ENCODE measurements at places on chromosomes 11 and 22. TPM values are rescaled to one million over a fixed set of nuclear protein-coding genes. Genes with fewer than 3 reads are reported as not detected.
A peak's percentile ranks its signal among the peaks of the same experiment; 100 is the strongest.

DNA sequence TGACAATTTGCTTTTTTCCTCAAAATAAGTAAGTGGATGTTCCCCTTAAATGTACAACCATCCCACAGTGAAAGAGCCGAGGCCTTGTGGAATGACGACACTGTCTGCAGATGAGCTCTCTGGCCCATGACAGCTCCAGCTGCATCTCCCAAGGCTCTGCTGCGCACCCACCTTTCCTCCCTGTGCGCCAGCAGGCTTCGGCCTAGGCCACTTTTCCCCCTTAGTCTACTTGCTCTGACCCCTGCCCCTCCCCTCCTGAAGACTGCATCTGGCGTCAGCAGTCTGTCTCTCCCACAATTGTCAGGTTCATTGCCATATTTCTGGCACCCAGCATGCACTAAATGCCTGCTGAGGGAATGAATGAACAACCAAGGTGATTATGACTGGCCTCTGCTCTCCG, 2.0 kb downstream of the TOP3B start:
- peaks cover 14% of the 10 kb centered on the region for H3K4me1 ChIP-seq
- no peaks in the 10 kb centered on the region for H3K36me3 ChIP-seq
- no peaks in the 10 kb centered on the region for H3K27me3 ChIP-seq
- no peak for DNase-seq
- H3K27ac ChIP-seq = no peak overlapping the region

Gene ZNF215
- 2.6 TPM for total RNA-seq

- H3K27ac ChIP-seq = no peak overlapping the region
- no peak overlapping the region for H3K4me3 ChIP-seq
- H3K36me3 ChIP-seq = no peaks in the 10 kb centered on the region
- no peaks in the 10 kb centered on the region for H3K4me1 ChIP-seq
These were observed 25.3 kb downstream of the SLC22A6 start for GRCh38 chr11:62959422-62959980.

Gene OR52N4
- total RNA-seq = 0.98 TPM

Gene PYGM
- 18.6 TPM for total RNA-seq

DNA sequence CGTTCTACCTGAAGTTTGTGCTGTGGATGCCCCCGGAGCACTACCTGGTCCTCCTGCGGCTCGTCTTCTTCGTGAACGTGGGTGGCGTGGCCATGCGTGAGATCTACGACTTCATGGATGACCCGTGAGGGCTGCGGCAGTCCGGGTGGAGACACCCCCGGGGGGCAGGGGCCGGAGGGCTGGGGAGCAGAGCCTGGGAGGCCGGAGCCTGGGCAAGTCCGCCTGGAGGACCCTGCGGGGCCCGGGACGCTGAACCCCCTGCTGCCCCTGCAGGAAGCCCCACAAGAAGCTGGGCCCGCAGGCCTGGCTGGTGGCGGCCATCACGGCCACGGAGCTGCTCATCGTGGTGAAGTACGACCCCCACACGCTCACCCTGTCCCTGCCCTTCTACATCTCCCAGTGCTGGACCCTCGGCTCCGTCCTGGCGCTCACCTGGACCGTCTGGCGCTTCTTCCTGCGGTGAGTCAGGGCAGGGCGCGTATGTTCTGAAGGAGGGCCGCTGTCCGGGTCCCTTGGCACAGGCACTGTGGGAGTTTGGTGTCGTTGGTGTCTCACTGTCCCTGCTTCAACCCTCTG, 17.3 kb downstream of the RNH1 start:
- no peaks in the 10 kb centered on the region for H3K4me1 ChIP-seq
- H3K27me3 ChIP-seq = no peaks in the 10 kb centered on the region
- H3K27ac ChIP-seq = no peak overlapping the region
- no peak overlapping the region for H3K4me3 ChIP-seq

GRCh38 chr11:76919887-76920746, 59.4 kb downstream of the ACER3 start:
- DNase-seq = peak; percentile 92
- H3K4me1 ChIP-seq = no peaks in the 10 kb centered on the region
- peak overlapping the region; percentile 10 for H3K27ac ChIP-seq
- H3K27me3 ChIP-seq = no peaks in the 10 kb centered on the region

- H3K27ac ChIP-seq = peak overlapping the region; percentile 31
- no peaks in the 10 kb centered on the region for H3K27me3 ChIP-seq
- H3K4me1 ChIP-seq = peaks cover 49% of the 10 kb centered on the region
- peak overlapping the region; percentile 35 for H3K4me3 ChIP-seq
- no peaks in the 10 kb centered on the region for H3K36me3 ChIP-seq
These were observed 24.4 kb downstream of the SHANK3 start for GRCh38 chr22:50696799-50697561.

Gene GRIK4
- total RNA-seq = not detected

DNA sequence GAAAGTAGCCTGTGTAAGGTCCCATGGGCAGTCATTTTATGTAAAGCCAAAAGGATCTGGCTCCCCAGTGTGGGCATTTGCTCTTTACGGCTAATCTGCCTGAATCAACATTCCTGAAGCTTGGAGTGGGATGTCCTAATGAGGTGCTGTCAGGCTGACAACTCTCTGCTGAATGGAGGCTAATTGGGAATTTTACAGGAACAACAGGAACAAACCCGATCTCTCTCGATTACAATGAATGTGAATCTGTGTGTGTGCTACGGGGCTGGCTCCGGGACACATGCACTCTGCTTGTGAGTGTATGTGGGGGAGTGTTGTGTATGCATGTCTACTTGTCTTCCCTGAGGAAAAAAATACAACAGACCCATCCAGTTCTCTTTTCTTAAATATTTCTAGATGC, 415.2 kb downstream of the TENM4 start:
- no peak overlapping the region for H3K27ac ChIP-seq
- peaks cover 3% of the 10 kb centered on the region for H3K4me1 ChIP-seq
- no peaks in the 10 kb centered on the region for H3K36me3 ChIP-seq
- no peaks in the 10 kb centered on the region for H3K27me3 ChIP-seq
- DNase-seq = no peak

DNA sequence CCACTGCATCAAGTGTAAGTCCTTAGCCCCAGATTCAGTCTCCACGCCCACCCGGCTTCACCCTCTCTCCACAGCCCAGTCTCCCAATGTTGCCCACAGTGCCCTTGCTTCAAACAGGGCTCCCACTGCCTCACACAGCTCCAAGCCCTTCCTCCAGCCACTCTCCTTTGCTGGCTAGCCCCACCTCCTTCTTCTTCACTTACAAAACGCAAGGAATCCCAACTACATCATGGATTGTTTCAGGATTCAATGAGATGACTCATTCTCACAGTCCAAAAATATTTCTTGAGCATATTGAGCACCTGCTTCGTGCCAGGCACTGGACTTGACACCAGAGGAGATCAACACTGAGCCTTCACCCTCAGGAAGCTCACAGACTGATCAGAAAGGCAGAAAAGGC, 533.5 kb downstream of the BUD13 start:
- peak overlapping the region; percentile 60 for H3K27ac ChIP-seq
- H3K36me3 ChIP-seq = no peaks in the 10 kb centered on the region
- DNase-seq = no peak
- no peaks in the 10 kb centered on the region for H3K4me1 ChIP-seq

DNA sequence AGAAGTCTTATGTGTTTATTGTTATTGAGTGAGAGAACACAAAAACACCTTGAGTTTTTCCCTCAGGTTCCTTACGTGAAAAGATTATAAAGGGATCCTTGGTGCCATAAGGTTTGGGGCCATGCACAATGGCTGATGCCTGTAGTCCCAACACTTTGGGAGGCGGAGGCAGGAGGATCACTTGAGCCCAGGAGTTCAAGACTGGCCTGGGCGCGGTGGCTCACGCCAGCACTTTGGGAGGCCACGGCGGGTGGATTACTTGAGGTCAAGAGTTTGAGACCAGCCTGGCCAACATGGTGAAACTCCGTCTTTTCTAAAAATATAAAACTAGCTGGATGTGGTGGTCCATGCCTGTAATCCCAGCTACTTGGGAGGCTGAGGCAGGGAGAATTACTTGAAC, 5.4 kb downstream of the SMDT1 start:
- H3K27me3 ChIP-seq = no peaks in the 10 kb centered on the region
- no peak overlapping the region for H3K4me3 ChIP-seq
- no peak overlapping the region for H3K27ac ChIP-seq
- peaks cover 58% of the 10 kb centered on the region for H3K36me3 ChIP-seq

Gene EMID1
- total RNA-seq = 1.0 TPM

GRCh38 chr11:34921156-34921555, 4.7 kb downstream of the PDHX start:
- no peaks in the 10 kb centered on the region for H3K27me3 ChIP-seq
- DNase-seq = no peak
- H3K36me3 ChIP-seq = no peaks in the 10 kb centered on the region
- no peak overlapping the region for H3K27ac ChIP-seq

Gene FXYD2
- total RNA-seq = 1.8 TPM

Gene SCUBE1
- 81.3 TPM for total RNA-seq

Gene KCNJ11
- 19.7 TPM for total RNA-seq

DNA sequence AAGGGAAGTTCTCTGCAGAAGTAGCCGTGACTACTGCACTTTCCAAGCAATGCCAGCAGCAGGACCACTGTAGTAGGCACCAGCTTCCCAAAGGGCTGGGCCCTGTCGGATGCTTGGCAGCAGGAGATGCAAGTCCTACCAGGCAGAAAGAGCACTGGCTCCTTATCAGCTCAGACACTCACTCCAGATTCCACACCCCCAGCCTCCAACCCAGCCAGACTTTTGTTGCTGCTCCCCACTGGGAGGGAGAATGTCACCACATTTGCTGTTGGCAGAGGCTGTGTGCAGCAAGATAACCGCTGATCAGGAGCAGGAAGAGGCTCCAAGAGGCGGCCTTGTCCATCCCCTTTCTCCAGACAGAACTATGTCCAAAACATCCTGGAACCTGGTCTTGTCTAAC, 118.7 kb downstream of the C11orf58 start:
- H3K4me3 ChIP-seq = no peak overlapping the region
- H3K36me3 ChIP-seq = peaks cover 26% of the 10 kb centered on the region
- DNase-seq = no peak
- no peaks in the 10 kb centered on the region for H3K27me3 ChIP-seq
- no peak overlapping the region for H3K27ac ChIP-seq

Gene PNPLA3
- 9.3 TPM for total RNA-seq

Data from tibial nerve (tissue), 4 donors.